Articular chondrocyte of knee joint (primary cell): ENCODE measurements at places on chromosomes 2 and 18. TPM values are rescaled to one million over a fixed set of nuclear protein-coding genes. Genes with fewer than 3 reads are reported as not detected.

The WDR12 gene
- total RNA-seq, result 19.6 and 26.9 TPM in 2 replicates

The SELENOI gene
- total RNA-seq, result 15.4 and 19.6 TPM in 2 replicates

The B3GNT7 gene
- total RNA-seq, result 0.43 and 0.78 TPM in 2 replicates

The TCF23 gene
- total RNA-seq, result under 0.01 TPM in 2 replicates

The DES gene
- 0.76 and 1.6 TPM in 2 replicates for total RNA-seq

The AKAIN1 gene
- total RNA-seq, result not detected in 2 replicates

The TRIM43 gene
- total RNA-seq, result not detected in 2 replicates

The NOSTRIN gene
- 1.4 and 1.5 TPM in 2 replicates for total RNA-seq

The SCG2 gene
- total RNA-seq, result 5.4 and 6.8 TPM in 2 replicates

The PROKR1 gene
- total RNA-seq, result 0.11 TPM in 1 of 2 replicates, not detected in the other

The REG1B gene
- not detected in 2 replicates for total RNA-seq

The ONECUT2 gene
- under 0.01 TPM in 2 replicates for total RNA-seq

The WNT10A gene
- total RNA-seq, result not detected in 2 replicates

The SAG gene
- not detected in 2 replicates for total RNA-seq

The PDCD1 gene
- total RNA-seq, result not detected in 2 replicates

The MBD2 gene
- 35.1 and 43.8 TPM in 2 replicates for total RNA-seq

The RNF103 gene
- 40.4 and 40.9 TPM in 2 replicates for total RNA-seq

The FRZB gene
- 1.4 and 2.4 TPM in 2 replicates for total RNA-seq

The TMEM247 gene
- total RNA-seq, result not detected in 2 replicates

The CHRND gene
- not detected in 2 replicates for total RNA-seq

The SLC39A6 gene
- 126 and 130 TPM in 2 replicates for total RNA-seq

The NETO1 gene
- not detected in 2 replicates for total RNA-seq

The GAD1 gene
- total RNA-seq, result under 0.01 TPM in 1 of 2 replicates, not detected in the other

The RUFY4 gene
- not detected in 2 replicates for total RNA-seq

The MBOAT2 gene
- 50.7 and 52.2 TPM in 2 replicates for total RNA-seq

The GPR35 gene
- 0.54 and 0.65 TPM in 2 replicates for total RNA-seq

The GPR55 gene
- not detected in 2 replicates for total RNA-seq

The MAB21L4 gene
- total RNA-seq, result not detected in 2 replicates

The AOX1 gene
- 90.5 and 162 TPM in 2 replicates for total RNA-seq

The SERPINB3 gene
- total RNA-seq, result not detected in 2 replicates
